ENCODE measurements at places on chromosomes 3 and 15.

DNA sequence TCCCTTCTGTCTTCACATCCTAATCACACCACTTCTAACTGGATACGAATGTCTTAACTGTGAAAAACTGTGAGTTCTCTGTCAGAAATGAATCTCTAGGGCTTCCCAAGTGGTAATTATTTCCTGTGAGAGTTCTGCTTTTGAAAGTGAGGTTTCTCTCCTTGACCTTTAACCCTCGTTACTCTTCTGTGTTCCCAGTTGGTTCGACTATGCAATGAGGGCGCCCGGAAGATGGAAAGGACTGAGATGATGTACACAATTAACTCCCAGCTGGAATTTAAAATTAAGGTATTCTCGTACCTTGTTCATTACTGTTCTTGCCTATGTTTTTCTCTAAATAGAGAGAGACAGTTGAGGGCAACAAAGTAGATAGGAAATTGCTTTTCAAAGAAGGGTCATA is 96.5 kb downstream of the ARHGEF26 start:
- no peak for DNase-seq

DNA sequence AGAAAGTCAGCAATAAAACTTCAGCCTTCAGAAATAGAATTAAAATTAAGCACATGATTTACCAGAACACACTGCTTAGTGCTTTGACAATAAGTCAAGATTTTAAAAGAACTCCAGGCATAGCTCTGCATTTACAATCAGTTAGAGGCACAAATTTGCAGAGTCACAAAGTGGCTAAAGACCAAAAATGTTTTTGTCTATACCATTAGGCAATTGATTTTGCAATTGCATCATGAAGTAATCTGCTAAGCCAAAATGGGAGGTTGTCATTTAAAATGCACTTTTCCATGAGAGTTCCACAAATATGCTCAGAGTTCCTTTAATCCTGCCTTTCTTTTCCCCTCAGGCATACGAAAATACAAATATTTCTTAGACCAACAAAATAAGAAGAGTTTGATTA is 10.1 kb upstream of the DCP1A start:
- DNase-seq, result no peak

DNA sequence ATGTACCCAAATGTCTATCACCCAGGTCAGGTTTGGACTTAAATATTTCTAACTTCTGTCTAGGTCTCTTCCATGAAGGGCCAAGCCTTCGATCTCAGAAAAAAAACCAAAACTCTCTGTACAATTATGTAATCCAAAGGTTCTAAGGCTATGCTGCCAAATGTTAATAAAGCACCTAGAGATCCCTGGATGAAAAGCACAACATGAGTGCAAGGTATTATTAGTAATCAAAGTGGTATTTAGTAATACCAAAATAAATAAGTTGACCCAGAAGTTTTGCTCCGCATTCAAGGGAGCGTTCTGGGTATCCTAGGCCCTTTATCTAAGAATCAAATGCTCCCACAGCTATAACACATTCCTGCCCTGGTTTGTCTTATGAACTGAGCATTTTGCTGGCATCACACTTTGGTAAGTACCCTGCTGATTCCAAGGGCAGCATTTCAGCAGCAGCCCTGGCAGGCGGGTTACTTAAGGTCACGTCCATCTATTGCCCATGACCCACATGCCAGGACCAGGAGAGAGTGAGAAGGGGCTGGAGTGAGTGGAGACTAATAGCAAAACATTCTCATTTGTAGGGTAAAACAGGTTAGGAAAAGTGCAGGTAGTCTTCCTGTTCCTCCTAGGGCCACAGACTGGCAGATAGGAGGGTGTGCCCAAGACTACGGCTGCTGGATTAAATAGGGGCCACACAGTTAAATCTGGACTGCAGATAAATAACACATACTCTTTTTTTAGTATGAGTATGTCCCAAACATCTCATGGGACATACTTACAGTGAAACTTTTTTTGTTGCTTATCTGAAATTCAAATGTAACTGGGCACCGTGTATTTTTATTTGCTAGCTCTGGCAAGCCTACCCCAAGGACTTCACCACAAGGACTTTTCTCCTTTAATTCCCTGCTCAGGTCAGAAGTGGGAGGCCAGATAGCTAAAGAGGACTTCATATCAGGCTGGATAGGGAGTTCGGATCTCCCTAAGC is 76.0 kb upstream of the SNRK start:
- no peak for DNase-seq

- DNase-seq, result no peak
Measured at GRCh38 chr15:61314427-61314826, 85.3 kb upstream of the RORA start.

- no peak for DNase-seq
Measured at GRCh38 chr3:71304684-71305083, 278.8 kb downstream of the FOXP1 start.

GRCh38 chr3:115348951-115349745 is 202.1 kb upstream of the ZBTB20 start:
- DNase-seq, result no peak

- DNase-seq, result no peak
Measured at GRCh38 chr3:124248471-124249028, 256.6 kb upstream of the ROPN1 start.

- DNase-seq, result no peak
Measured at GRCh38 chr15:99121691-99122410, 17.0 kb downstream of the SYNM start.

- no peak for DNase-seq
Measured at GRCh38 chr3:86731501-86731901, 259.4 kb downstream of the VGLL3 start.

DNA sequence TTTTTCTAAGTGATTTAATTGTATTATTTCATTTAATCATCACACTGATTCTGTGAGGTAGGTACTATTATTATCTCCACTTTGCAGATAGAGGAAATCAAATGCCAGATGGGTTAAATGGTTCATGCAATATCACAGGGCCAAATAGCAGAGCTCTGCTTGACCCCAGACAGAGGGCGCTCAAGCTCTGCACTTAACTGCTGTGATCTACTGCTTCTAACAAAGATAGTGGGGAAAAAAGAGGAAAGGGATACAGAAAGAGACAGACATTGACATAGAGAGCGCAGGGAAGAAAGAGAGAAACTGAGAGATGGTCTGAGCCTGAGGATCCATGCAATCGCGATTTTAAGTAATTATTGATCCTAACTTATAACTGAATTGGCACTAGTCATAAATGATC is 279.1 kb upstream of the THRB start:
- no peak for DNase-seq

GRCh38 chr3:13717222-13717895 is 162.5 kb downstream of the WNT7A start:
- DNase-seq, result no peak

DNA sequence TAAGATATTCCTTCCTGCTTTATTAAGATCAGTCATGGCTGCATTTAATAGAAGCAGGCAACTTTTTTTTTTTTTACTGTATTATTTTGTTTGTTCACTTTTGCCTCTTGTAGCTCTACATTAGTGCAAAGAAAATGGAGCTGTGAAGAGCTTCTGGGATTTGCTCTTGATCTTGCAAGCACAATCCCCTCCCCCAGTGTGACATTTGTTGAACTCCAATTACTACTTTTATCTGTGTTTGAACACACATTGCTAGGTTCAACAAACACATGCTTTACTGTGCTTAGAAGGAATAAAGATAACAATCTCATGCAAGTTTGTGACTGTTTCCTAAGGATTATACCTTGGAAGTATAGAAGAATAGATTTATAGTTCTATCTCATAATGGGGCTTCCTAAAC is 648.8 kb downstream of the NLGN1 start:
- no peak for DNase-seq

DNA sequence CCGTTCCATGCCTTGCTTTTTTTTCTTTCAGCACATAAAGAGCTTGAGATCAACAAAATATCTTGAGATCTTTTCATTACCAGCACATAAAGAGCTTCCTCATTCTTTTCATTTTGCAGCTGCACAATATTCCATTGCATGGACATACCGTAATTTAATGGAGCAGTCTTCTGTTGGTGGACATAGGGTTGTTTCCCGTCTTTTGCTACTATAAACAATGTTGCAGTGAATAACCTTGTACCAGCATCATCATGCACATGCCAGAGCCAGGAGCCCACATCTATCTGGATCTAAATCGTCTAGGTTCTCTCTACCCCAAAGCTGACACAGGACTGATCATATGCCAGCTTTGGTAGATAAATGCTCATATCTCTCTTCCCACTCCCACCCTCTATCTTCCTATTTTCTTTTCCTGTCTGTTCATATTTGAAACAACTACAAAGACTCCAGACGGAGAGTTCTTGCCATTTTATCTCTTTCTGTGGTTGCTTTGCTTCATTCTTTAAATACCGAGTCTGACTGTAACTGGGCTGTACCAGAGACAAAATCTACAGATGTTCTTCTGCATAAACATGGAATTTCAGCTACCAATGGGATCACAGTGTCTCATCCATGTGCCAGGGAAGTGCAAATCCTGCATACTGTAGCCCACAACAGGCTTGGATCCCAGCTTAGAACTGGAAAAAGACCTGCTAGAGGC is 47.1 kb upstream of the AKAP13 start:
- DNase-seq, result no peak

DNA sequence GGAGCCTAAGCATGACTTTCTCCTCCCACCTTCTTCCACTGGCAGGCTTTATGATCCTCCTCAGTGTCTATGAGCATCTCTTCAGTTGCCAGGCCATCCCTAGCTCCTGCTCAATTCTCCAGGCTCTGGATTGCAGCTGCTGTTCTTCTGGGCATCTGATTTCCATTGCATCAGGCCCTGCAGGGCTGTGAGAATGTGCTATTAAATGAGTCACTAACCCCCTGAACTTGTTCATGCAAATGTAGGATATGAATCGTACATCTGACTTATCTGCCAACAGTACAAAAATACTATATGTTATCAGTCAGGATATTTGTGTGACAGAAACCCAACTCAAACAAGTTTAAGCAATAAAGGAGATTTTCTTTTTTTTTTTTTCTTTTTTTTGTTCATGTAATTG is 11.9 kb downstream of the GPR176 start:
- no peak for DNase-seq

DNA sequence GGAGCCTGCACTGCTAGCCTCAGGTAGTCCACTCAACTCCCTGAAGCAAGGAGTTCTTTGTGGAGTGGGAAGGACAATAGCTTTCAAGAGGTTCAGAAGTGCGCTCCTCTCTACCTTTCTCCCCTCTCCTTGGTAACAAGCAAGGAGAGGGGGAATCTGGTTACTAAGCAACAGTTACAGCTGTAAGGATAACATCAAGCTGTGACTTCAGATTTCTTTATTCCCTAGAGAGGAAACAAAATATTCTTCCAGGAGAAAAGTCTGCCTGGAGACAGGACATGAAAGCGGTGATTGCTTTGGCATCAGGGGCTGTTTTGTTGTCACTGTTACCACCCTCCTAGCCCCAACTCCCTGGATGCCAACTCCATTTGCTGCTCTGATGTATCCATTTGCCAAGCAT is 70.4 kb downstream of the TRANK1 start:
- no peak for DNase-seq

- DNase-seq, result no peak
Measured at GRCh38 chr3:13276438-13277195, 143.5 kb downstream of the NUP210 start.

DNA sequence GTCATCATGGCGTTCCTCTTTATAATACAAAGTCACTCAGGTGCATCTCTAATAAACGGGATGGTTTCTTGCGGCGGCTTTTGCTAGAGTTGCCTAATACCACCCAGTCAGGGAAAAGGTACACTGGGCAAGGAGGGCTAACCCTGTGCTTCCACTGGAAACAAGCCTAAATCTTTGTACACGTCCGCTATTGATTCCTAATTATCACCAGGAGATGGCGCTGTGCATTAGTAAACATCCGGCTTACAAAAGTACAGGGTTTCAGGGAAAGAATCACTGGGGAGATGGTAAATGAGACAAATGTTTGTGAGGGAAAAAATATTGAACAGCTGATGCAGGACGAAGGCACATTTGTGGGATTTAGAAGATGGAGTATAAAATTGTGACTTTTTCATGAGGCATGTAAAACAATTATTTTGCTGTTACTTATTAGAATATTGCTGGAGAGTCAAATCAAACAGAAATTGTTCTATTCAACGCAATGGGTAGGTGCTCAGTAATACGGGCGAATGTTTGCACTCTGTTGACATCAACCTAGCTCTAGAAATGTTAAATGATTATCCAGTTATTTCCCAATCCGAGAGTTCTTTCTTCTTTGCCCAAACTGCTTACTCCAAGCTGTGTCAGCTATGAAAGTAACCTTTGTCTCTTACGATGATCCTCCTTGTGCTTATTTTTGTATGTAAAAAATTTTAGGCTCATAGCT is 50.6 kb downstream of the GMNC start:
- no peak for DNase-seq

- DNase-seq, result no peak
Measured at GRCh38 chr3:99644746-99645145, 6.4 kb downstream of the COL8A1 start.

- DNase-seq, result no peak
Measured at GRCh38 chr15:82890995-82891390, 61.5 kb downstream of the HOMER2 start.

DNA sequence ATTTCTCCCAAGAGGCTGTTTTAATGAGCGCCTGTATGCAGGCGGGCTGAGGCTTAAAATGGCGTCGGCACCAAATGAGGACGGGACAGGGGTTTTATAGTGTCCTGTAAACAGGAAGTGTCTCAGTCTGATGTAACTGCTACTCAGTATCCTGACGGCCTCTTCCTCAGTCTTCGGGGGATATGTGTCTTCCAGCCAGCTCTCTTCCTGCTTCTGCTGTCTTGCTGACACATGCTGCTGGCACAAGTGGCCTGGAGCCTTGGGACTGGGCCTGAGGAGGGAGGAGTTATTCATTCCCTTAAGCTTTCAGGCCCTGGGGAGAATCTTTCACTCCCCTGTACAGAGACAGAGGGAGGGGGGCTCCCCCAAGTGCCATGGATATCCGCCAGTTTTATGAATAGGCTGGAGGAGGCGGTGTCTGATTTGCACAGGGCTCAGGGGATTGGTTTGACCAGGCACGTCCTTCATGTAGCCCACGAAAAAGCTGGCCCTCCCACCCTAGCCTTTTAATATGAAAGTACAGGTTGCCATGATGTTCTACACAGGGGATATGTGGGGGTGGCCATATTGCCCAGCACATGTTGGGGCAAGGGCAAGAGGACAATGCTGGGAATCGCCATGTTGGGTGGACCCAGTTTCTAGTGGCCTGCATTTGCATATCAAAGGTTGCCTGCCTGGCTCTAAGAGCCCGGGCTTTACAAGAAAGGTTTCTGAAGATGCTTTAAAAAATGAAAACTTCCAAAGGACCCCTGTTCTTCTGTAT is 19.9 kb downstream of the NDUFB4 start:
- no peak for DNase-seq

DNA sequence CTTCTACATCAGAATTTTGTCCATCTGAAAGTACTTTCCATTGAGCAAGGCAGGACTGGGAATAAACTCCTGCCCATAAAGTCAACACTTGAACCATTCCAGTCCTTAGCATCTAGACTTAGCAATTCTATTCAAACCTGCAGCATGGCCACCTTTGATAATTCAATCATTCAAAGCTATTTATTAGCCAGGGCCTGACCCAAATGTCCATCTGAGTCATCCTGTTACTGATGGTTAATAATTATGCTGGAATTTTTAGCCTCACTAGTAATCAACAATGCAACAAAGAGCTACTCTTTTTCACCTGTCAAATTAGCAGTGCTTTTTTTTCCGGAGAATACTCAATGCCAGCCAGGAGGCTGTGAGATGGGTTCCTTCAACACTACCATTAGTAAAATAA is 72.7 kb upstream of the SNRK start:
- no peak for DNase-seq
